ENCODE measurements at places on chromosomes 3 and 15. TPM values are rescaled to one million over a fixed set of nuclear protein-coding genes. Genes with fewer than 3 reads are reported as not detected.

GRCh38 chr3:3102751-3103150 is 7.4 kb downstream of the IL5RA start:
- no peak for DNase-seq

- DNase-seq, result peak; percentile 5
These were observed 525.0 kb downstream of the GABRG3 start for GRCh38 chr15:27495963-27496459.

GRCh38 chr15:33830351-33830750 is 137.9 kb upstream of the CHRM5 start:
- DNase-seq, result no peak

The SEMA3F gene
- 45.7 TPM for total RNA-seq

- no peak for DNase-seq
These were observed 64.3 kb downstream of the RYK start for GRCh38 chr3:134186391-134186790.

The MFAP1 gene
- total RNA-seq, result 21.7 TPM

The SELENOS gene
- total RNA-seq, result 50.7 TPM

DNA sequence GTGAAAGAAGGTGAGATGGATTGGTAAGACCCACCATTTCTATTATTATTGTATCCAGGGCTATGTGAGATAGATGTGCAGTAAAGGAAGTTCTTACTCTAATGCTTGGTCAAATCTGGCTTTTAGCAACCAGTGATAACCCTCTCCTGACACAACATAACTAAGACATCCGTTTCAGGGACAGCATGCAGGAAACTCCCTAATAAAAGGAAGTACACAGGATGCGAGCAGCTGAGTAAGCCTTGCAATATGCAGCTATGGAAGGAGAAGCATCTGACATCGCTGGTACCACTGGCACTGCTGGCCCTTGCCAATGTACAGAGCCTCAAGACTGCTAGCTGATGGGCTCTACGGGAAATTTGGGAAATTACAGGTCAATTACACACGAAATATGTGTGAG is 662.3 kb downstream of the NR2F2 start:
- DNase-seq, result peak; percentile 29

GRCh38 chr3:99537416-99537815 is 101.0 kb upstream of the COL8A1 start:
- no peak for DNase-seq

GRCh38 chr15:48603922-48604321 is 41.6 kb downstream of the FBN1 start:
- DNase-seq, result no peak

- no peak for DNase-seq
These were observed 18.2 kb downstream of the MRPL46 start for GRCh38 chr15:88448991-88449461.

The ARMC8 gene
- total RNA-seq, result 37.5 TPM

DNA sequence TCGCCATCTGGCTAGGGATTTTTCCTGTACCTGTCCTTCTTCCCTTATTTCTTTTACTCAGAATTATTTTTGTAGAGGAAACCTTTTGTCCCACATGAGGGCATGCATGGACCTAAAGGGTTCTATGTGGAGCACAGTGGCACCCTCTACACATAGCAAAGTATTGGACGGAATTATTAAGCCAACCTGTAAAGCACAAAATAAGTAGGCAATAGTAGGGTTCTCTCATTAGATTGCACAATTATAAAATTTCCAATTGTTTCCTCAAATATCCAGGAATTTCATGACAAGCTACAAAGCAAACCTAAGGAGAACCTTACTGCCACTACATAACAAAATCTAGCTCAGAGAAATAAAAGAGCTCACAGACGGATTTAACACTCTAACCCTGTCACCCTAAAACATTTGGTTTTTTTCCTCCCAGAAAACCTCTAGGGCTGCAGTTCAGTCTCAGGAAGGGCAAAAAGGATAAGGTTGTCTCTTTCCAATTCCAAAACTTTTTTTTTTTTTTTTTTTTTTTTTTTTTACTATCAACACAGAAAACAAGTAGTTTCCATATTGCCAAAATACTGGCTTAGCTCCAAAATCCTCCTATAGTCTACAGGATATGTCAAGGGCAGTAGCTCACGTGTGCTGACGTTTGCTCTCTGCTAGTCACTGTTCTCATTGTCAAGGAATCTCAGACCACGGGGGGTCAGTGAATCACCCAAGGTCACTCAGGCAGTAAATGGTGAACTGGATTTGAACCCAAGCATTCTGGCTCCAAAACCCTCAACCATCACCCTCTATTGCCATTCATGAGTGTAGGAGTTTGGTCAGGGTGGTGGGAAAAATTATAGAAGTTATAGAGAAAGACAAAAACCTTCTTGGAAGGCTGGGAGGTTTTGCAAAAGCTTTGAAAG is 52.3 kb downstream of the NCEH1 start:
- peak; percentile 99 for DNase-seq

The CX3CR1 gene
- not detected for total RNA-seq

DNA sequence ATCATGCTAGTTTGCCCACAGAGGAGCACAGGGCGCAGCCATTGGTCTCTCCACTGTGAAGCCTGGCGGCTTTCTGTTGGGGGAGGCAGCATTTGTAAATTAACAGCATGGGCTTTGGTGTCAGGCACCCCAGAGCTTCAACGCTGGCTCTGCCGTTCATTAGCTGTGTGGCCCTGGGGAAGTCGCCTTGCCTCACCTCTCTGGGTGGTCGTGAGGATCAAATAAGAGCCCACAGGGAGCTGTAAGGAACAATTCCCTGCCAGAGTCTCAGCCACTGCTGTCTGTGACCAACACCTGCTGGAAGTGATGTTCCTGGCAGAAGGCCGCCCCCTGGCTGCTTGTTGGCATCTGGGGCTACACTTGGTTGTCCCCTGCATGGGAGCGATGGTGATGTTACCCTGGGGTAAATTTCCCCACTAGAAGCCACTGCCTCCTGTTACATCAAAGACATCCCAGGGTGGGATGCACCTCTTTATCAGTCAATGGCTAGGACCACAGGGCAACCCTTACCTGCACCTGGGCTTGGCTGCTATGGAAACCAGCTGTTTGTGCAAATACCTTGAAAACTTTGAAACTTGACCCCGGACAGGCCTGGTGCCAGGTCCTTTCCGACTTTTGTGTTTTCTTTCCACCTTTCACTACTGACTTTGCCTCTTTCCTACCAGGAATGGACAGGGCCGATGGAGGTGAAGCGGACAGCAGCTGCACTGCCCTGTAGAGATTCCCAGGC is 36.9 kb downstream of the DNASE1L3 start:
- DNase-seq, result no peak

The GYG1 gene
- 79.4 TPM for total RNA-seq

- no peak for DNase-seq
These were observed 23.8 kb upstream of the GOLGA6C start for GRCh38 chr15:75234191-75234810.

- no peak for DNase-seq
These were observed 516.1 kb downstream of the MECOM start for GRCh38 chr3:169147238-169148008.

The WDR72 gene
- 0.23 TPM for total RNA-seq

GRCh38 chr3:32319607-32320006 is 72.0 kb upstream of the CMTM7 start:
- DNase-seq, result no peak

- no peak for DNase-seq
These were observed 47.4 kb upstream of the LDHAL6B start for GRCh38 chr15:59159210-59159609.

GRCh38 chr3:116920826-116921610 is 211.4 kb downstream of the TUSC7 start:
- no peak for DNase-seq

DNA sequence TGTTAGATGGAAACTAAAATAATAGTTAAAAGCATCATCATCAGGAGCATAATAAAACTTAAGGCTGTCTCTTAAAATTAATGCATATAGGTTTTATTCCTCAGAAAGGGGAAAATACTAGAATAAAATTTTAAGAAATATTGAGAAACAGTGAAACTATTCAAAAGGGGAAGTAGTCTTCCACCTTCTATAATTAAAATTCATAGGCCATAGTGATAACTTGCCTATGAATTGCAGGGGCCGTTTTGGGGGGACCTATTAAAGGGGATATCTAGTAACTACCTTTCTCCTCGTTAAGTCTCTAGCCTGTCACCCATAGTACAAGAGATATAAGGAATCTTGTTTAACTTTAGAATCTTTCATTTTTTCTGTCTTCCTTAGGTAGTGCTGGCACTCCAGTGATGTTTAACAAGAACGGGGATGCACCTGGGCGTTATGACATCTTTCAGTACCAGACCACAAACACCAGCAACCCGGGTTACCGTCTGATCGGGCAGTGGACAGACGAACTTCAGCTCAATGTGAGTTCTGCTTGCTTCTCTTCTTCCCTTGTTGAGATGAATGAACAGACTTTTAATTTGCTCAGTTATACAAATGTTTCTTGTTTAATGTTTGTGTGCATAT is 600.4 kb downstream of the GRM7 start:
- DNase-seq, result no peak

DNA sequence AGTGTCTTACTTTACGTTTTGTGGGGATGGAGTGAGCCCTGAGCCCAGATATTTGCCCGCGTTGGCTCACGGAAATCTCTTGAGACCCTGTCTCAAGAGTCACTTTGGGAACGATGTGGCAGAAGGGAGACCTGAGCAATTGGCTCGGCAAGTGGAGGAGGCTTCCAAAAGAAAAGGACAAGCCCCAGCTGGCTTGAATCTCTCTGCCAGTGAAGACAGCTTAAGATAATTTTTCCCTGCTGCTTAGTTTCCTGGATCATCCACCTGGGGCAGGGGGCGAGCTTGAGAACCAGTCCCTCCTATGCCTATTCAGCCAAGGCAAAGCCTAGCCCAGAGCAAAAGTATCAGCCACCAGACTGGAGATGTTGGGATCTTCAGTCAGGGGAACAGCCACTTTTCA is 708 bp downstream of the SEC22A start:
- no peak for DNase-seq

DNA sequence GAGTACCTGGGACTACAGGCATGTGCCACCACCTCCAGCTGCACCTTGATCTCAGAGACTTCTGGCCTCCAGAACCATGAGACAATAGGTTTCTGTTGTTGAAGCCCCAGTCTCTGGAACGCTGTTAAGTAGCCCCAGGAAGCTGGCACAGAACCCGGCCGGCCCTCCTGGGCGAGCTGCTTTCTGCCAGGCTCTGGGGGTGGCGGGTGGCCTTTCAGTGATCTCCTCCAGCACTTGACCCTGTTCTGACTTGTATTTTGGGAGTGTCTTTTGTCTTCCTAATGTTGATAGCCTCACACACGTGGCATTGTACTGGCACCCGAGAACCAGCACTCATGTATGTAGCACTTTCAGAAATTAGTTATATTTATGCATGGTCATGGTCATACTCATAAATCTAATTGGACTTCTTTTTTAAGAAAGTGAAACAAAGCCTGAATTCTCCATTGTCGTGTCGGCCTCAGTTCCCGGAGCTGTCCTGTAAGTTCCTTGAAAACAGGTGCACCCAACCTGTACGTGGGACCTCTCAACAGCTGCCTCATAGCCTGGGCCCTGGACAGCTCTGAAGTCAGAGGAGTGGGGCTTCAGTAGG is 74.0 kb downstream of the TFRC start:
- DNase-seq, result no peak

- no peak for DNase-seq
These were observed 163.6 kb upstream of the SETMAR start for GRCh38 chr3:4139462-4140140.

- no peak for DNase-seq
These were observed 80.4 kb upstream of the TGFBR2 start for GRCh38 chr3:30526031-30526430.

GRCh38 chr3:189588070-189588469 is 43.1 kb upstream of the TP63 start:
- no peak for DNase-seq

The TADA3 gene
- 91.5 TPM for total RNA-seq

- no peak for DNase-seq
These were observed 15.8 kb downstream of the EPHB1 start for GRCh38 chr3:134810850-134811249.
